ENCODE measurements at places on chromosomes 6 and 20. TPM values are rescaled to one million over a fixed set of nuclear protein-coding genes. Genes with fewer than 3 reads are reported as not detected.

The ELOVL4 gene
- 2.3 TPM for total RNA-seq

The TBC1D32 gene
- total RNA-seq = 11.4 TPM

The SERINC1 gene
- total RNA-seq = 185 TPM

The POU3F2 gene
- not detected for total RNA-seq

The AHI1 gene
- total RNA-seq = 13.7 TPM

The ID4 gene
- 16.1 TPM for total RNA-seq

The TREML2 gene
- total RNA-seq = not detected

The LY6G6F gene
- total RNA-seq = not detected

The MDN1 gene
- total RNA-seq = 13.4 TPM

The SLA2 gene
- total RNA-seq = not detected

The DZANK1 gene
- 1.6 TPM for total RNA-seq

The CDYL gene
- 215 TPM for total RNA-seq

The HLA-DQA2 gene
- total RNA-seq = not detected

The BTN3A1 gene
- 3.7 TPM for total RNA-seq

The APMAP gene
- 62.4 TPM for total RNA-seq

The UBR2 gene
- total RNA-seq = 30.9 TPM

The TNFRSF6B gene
- total RNA-seq = 0.39 TPM

All from placental epithelial cell (primary cell).